ENCODE measurements at places on chromosomes 12 and 14.
A peak's percentile ranks its signal among the peaks of the same experiment; 100 is the strongest.

DNA sequence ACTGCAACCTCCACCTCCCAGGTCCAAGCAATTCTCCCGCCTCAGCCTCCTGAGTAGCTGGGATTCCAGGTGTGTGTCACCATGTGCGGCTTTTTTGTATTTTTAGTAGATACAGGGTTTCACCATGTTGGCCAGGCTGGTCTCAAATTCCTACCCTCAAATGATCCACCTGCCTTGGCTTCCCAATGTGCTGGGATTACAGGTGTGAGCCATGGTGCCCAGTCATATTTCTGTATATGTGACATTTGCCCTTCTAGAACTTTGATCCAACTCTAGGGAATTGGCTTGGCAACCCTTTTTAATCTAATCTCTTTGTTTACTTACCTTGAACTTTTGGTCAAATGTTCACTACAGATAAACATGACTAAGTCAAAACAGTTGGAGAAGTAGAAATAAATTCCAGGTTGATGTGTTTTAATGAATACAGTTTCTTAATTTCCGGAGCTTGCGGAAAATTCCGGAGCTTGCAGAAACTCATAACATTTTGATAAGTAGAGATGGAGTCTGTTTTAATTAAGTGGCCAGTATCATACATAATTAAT, 11.5 kb upstream of the PEBP1 start:
- DNase-seq = no peak

- no peak for DNase-seq
Measured at GRCh38 chr14:100740196-100740825, 13.6 kb downstream of the DLK1 start.

DNA sequence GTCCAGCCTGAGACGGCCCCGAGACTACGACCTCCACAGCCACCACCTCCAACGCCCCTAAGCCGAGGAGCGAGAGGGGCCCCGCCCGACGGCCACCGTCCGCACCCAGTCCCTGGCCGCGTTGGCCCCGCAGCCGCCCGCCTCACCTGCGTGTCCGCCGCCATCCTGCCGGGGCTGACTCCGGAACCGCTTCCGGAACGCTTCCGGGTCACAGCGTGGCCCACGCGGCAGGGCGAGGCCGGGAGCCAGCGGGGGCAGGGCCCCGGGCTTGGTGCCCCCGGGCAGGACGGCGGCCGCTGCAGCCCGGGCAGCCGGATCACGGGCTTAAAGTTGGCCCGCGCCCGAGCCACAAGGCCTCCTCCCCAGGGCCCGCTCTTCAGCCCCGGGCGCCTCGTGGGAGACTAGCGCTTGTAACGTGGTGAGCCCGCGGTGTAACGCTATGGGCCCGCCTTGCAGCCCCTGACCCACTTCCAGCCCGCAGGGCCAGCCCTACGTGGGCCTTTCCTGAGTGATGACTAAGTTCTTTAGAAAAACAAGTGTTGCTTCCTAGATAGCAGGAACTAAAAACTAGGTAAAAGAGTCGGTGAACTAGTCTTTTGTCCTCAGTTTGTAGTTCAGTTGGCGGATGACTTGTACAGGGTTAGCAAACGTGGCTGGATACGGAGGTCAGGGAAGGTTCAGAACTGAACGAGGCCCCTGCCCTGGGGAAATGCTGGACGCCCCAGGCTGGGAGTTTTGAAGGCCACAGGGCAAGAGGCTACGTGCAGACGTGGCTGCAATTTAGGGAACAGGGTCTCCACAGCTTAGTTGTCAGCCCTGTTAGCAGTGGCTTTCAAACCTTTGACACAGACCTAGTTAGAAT, at the start of gene GCN1:
Gene GCN1, minus strand, starts transcription at position 182 of the 862 bp plus-strand sequence. Its CDS starts 18 bp downstream, at position 164.
- peak; percentile 21 for DNase-seq

- no peak for DNase-seq
Measured at GRCh38 chr12:119019166-119019565, 37.8 kb downstream of the SRRM4 start.

DNA sequence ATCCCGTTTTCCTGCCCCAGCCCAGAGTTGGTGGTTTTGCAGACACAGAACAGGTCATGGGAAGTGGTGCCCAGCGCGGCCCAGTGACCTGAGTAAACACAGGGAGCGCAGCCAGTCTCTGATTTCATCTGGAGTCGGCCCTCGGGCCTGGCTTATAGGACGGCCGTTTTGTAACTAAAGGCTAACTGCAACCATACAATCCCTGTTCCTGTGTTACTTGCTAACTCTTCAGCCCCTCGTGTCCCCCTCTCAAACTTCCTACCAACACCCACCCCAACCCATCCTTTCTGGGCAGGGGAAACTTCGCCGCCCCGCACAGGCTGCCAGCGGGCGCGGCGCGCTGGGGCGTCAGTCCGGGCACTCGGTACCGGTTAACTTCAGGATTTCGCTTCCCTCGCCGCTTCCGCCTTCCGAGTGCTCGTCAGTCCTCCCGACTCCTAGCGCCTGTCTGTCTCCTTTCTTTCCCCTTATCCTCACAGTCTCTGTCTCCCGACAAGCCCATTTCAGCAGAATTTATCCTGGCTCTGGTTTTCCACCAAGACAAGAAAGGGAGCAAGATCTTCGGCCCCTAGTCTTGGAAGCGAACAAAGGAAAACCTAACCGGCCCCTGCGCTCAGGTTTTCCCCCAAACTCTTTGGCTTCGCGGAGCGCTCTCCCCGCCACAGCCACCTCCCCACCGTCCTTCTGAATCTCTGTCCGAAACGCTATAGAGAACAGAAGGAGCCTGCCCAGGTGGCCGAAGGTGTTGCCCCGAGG, 2.0 kb downstream of the SIX1 start:
- no peak for DNase-seq

GRCh38 chr12:3797531-3798048, 44.7 kb upstream of the CRACR2A start:
- no peak for DNase-seq

DNA sequence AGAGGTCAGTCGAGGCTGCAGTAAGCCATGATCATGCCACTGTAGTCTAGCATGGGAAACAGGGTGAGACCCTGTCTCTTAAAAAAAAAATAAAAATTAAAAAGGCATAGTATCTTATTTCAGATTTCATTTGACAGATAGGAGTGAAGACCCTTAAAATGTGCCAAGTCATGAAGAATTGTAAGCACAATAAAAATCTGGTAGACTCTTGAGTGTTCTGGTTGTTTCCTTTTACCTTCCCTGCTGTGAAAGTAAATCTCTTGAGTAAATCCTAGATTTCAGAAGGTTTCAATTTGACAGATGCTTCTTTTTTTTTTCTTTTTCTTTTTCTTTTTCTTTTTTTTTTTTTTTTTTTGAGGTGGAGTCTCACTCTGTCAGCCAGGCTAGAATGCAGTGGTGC, 109.0 kb downstream of the ESR2 start:
- DNase-seq = no peak

GRCh38 chr12:96516472-96517430, 27.4 kb downstream of the CFAP54 start:
- peak; percentile 41 for DNase-seq

DNA sequence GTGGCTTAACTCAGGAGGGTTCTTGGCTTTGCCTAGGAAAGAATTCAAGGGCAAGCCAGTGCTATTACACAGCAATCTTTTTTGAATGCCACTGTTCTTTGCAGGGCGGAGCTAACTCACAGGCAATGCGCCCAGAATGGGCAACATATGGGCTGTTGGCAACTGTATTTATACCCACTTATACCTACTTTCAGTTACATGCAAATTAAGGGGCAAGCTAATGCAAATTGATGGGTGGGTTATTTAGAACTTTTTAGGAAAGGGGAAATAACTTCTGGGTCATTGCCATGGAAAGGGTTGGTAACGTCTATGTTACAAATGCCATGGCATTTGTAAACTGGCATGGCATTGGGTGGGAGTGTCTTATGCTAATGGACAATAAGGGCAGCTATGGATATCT, 85.4 kb downstream of the C12orf50 start:
- DNase-seq = no peak
